ENCODE measurements at places on chromosomes 12 and 14.

GRCh38 chr12:110543252-110543959 lies 39.7 kb downstream of the PPTC7 start:
- no peak for DNase-seq

DNA sequence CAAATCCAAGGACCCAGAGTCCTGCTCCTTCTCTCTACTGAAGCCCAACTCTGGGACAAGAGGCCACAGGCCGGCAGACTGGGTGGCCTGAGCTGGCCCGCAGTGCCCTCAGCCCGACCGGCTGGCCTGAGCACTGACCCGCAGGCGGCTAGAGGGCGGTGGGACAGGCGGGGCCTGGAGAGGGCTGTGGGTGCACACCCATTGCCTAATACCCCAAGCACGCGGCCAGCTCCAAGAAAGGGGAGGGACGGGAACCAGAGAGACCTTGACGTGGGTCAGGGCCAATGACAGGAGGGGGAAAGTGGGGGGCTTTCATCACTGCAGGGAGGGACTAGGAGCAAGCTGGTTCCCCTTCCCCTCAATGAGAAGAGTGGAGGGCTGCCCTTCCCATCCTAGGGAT lies 2.0 kb upstream of the WNT10B start:
- no peak for DNase-seq

GRCh38 chr14:68355415-68355814 lies 437.5 kb downstream of the ZFP36L1 start:
- no peak for DNase-seq

- peak; percentile 7 for DNase-seq
These were observed 143.7 kb upstream of the FRMD6 start for GRCh38 chr14:51507906-51508511.

GRCh38 chr14:27391331-27391730 lies 793.5 kb upstream of the NOVA1 start:
- no peak for DNase-seq

- no peak for DNase-seq
These were observed 3.6 kb downstream of the TNFAIP2 start for GRCh38 chr14:103126873-103127304.

DNA sequence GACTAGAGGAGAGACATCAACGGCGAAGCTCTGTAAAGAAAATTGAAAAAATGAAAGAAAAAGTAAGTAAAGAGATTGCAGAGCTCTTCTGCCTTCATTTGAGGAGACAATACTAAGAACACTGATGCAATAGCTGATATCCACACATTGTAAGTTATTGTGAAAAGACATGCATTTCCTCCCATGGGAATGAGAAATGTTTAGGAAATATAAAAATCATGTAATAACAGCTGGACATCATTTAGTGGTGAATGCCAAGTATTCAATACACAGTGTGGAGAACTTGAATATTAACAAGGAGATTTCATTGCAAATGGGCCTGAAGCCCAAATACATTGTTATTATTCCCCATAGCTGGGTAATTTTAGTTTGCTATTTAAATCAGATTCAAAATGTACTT lies 179.2 kb downstream of the KICS2 start:
- DNase-seq = no peak

- DNase-seq = no peak
These were observed 13.8 kb downstream of the MTHFD1 start for GRCh38 chr14:64401949-64402348.

DNA sequence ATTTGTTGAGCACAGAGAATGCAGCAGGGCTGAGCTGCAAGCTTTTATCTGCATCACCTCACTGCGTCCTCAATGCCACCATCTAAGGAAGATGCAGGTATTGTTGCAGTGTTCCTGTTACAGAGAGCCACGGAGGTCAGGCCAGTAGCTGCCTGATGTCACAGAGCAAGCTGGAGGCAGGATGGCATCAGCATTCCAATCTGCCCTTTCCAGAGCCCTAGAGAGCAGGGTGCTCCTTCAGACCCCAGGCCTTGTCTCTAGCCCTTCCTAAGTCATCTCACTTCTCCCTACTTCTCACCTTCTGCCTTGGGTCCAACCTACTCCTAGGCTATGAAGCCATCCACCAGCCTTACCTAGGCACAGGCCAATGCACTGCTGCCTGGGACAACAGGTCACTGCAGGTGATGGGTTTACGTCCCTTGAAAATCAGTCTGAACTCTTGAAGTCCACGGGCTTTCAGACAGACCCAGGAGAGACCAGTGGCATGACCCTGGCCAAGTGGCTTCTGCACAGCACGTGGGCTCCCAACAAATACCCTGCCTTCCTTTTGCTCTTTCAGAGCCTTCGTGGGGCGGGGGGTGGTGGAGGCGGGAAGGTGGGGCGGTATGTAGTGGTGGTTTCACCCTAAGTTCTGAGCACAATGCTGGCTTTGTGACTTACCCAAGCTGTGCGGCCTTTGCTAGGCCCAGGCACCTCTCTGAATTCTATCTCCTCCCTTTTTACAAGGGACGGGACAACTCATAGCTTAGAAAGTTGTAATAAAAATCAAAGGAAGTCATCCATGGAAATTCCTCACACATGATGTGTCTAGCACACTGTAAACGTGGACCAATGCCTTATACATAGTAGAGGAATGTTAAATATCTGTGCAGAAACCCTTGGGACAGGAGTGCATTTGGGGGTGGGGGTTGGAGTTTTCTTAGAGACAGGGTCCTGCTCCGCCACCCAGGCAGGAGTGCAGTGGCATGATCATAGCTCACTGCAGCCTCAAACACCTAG lies 136.0 kb downstream of the KSR2 start:
- DNase-seq = no peak

DNA sequence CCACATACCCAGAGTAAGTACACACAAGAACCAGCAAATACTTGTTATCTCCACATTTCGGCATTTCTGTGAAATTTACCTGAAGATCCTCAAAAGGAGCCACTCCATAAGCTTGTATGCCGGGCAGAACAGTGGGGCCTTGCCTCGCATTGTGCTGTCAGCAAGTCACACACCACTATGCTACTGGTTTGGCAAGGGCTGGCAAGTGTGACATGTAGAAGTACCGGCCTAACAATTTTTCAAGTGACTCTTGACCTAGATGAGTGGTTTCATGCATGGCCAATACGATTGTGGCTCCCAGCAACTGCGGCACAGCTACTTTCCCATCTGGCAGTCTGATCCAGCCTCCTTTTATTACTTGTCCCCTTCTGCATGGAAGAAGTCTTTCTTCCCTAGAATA lies 69.8 kb downstream of the GAS2L3 start:
- DNase-seq = no peak

- peak; percentile 56 for DNase-seq
These were observed 1027.2 kb upstream of the TMEM132C start for GRCh38 chr12:127239781-127240180.

- no peak for DNase-seq
These were observed 20.3 kb upstream of the SYCP3 start for GRCh38 chr12:101759396-101760047.

DNA sequence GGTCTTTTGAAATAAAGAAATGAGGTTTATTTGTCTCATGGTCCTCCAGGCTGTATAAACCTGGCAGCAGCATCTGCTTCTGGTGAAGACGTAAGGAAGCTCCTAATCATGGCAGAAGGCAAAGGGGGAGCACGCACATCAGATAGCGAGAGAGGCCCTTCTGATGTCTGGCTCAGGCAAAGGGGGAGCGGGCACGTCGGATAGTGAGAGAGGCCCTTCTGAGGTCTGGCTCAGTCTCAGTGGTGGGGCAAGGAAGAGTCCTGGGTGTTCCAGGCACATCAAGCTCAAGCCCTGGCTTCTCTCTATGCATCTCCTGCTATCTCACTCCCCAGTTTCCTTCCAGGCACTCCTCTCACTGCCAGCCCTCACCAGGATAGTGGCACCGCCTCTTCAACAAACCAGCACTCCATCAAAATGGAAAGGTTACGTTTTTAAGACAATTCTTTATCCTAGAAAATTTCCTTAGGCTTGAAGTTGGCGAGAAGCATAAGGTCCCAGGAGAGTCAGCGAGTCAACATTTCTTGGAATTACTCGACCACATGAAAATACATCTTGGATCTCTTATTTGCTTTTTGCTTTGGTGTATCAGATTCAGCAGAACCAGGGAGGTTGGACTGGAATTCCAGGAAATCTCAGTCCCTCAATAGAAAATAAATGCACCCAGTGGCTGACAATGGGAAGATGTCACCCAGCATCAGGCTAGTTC lies 189.6 kb upstream of the TMEM132C start:
- no peak for DNase-seq

All from MG63 (cell line).